ENCODE measurements at places on chromosomes 16 and 17.

DNA sequence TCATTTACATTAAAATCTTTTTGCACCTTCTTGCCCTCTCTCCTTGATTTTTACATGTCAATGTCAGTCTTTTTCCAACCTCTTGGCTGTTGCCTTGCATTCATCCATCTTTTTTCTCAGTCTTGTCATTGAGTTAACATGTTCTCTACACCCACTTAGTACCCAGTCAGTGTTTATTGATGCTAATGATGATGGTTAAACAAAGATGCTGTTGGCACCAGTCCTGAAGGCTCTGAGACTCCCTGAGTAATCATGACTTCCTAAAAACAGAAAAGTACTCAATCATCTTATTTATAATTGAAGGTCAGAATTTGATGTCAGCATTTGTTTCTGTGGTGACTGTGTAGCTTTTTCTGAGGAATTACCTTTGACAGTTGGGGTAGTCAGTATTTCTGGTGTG, 104.5 kb downstream of the NLK start:
- no peak for DNase-seq

GRCh38 chr17:67606471-67606870, 111.3 kb upstream of the NOL11 start:
- no peak for DNase-seq

DNA sequence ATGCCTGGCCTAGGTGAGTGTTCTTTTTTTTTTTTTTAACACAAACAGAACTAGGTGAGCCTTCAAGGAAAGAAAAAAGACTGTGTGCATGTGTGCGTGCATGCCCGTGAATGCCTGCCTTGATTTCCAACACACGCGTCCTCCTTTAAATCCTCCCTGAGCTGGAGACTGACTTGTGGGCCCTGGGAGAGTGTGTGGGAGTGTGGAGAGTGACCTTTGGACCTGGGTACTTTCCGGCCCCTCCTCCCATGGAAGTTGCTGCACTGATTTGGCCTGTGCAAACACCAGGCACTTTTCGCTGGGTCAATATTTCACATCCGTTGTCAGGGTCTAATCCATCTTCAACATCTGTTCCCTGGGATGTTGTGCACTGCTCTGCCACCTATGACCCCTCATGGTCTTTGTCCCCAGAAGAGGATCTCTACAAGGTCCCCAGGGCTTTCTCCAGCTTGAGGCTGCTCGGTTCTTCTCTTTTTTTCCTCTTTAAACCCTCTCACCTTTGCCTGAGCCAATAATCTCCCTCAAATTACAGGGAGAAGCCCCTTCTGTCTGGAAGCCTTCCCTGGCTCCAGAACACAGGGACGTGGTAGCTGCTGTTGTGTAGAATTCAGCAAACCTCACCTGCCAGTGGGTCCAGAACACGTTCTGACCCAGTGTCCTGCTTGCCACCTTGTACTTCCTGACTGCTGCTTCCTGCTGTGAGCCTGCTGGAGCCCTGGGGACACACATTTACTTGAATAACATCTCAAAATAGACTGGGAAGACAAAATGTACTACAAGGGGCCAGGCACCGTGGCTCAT, 20.8 kb upstream of the ATP5MC1 start:
- DNase-seq: no peak

GRCh38 chr16:159136-159849, 6.5 kb upstream of the HBM start:
- no peak for DNase-seq

DNA sequence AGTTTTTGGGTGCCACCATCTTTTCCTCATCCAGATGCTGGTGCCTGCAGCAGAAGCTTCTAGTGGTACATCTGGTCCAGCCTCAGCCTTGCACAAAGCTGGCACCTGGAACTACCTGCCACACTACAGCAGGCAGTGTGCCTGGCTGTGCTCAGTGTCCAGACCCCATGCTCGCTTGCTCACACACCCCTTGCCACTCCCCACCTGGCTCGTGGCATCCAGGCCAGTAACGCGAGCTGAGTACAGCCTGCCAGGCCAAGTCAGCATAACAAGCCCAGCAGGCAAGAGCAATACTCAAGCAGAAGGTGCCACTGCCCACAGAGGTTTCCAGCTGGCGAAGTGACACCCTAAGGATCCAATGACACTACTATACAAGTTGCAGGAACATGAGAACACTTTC, 29.7 kb upstream of the KIF2B start:
- DNase-seq: no peak
